AG10803 (cell line): ENCODE measurements at places on chromosomes 3 and 15.

- DNase-seq: no peak
Observed at GRCh38 chr15:85383470-85384148, 3.2 kb downstream of the AKAP13 start.

- DNase-seq: no peak
Observed at GRCh38 chr3:75248974-75249373, 415.2 kb upstream of the FRG2C start.

GRCh38 chr3:31530039-31530959 is 2.4 kb upstream of the STT3B start:
- no peak for DNase-seq

- no peak for DNase-seq
Observed at GRCh38 chr15:77119446-77119845, 48.5 kb upstream of the TSPAN3 start.

DNA sequence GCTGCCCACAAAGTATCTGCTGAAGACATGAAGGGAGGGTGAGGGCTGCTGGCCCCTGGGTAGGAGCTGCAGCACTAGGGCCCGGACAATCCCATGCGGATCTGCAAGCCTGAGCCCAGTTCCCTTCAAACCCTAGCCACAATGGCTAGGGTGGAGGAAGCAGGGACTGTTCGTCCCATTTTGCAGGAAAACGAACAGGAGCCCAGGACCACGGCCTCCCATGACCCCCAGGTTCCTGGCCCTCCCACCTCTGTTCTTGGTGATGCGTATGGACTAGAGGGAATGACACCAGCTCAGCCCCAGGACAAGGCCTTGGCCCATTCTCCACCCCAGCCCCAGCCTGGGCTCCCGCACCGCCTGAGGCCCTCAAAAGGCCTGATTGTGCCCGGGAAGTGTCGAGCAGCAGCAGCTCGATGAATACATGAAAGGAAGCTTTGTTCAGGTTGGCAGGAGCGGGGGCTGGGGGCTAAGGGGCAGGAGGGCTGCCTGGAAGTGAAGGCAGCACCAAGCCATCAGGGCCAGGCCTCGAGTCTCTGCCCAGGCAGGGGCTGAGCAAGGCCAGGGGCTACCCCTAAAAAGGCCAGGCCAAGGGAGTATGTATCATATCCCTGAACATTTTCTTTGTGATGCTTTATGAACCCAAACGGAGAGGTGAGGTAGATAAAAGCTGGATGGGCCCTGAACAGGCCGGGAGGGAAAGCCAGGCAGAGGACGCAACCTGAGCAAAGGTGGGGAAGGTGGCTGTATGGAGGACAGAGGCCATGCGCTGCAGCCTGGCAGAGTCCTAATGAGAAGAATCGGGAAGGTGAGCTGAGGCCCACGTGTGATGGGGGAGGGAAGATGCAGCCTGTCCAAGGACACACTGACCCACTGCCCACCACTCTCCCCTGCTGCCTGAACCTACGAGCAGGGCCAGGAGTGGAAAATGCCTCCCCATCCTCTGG is 12.2 kb downstream of the SEMA7A start:
- no peak for DNase-seq

DNA sequence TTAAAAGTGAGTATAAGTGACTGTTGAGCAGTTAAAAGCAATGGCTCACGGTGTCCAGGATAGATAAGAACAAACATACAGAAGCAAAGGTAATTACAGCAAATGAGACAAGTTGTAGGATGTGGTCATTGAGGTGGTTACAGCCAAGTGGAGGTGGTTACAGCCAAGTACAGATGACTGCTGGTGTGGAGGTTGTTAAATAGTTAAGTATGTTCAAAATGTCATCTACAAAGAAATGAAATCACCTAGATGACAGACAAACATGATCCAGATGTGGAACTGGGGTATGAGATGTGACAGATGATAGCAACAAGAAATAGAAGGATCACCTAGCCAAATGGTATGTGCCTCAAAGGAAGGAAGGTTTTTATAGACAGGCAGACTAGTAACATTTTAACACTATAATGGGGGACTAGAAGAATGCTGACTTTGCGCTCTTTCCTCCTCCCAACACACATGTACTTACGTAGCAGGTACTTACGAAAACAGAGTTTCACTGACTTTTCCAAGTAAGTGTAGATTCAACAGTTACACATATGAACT is 6.8 kb upstream of the ANKRD28 start:
- DNase-seq: no peak

GRCh38 chr15:101108461-101108775 is 143.4 kb downstream of the CHSY1 start:
- DNase-seq: no peak
